ENCODE measurements at places on chromosomes 4 and X.

DNA sequence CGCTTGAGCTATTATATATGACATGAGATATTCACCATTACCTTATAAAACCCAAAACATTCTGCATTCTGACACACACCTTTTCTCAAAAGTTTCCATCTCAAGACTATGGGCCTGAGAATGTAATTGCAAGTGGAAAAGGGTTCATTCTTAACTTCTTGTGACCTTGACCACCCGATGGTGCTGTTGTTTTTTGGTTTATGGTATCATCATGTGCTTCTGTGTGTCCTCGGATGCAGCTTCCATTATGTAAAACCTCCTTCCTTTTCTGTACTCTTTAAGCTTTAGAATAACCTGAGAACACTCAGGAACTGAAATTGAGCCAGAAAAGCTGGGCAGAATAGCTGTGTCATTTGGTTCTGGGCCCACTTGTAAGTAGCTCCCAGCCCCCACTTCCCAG is 16.2 kb upstream of the PUDP start:
- no peak for DNase-seq

GRCh38 chrX:68195561-68195960 is 237.7 kb downstream of the OPHN1 start:
- no peak for DNase-seq

DNA sequence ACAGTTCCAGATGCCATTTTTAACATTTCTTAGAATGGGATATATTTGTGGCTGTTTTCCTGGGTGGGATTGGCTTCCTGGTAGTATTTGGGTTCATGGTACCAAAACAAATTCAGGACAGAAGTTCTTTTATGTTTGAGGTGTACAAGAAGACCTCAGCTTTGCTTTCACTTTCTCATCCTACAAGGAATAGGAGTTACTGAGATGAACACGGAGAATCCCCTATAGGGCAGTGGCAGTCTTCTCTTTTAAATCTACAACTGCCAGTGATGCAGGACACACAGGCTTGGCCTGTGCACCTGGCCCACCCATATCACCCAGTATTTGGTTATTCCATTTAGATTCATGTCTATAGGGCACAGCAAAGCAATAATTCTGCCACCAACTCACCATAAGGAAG is 35.2 kb downstream of the SLC10A7 start:
- DNase-seq, result no peak

DNA sequence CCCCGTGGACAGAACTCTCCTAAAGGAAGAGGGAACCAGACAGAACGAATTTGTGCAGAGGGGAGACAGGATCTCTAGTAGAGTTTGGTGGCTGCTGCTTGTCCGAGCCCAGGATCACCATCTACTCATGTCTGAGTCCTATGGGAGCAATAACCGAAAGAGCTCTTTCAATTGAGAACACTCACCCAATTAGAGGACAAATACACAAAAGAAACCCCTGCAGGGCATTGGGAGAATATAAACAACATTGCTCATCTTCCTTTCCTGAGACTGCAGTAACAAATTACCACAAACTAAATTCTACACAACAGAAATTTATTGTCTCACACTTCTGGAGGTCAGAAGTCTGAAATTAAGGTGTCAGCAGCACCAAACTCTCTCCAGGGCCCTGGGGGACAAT is 65.6 kb downstream of the SPINK2 start:
- peak; percentile 41 for DNase-seq

- DNase-seq, result peak; percentile 99
Observed at GRCh38 chrX:154762537-154763296, at the start of gene DKC1. Gene DKC1 (plus strand): TSS chrX:154762864. CDS start chrX:154762966, 102 bp downstream.

DNA sequence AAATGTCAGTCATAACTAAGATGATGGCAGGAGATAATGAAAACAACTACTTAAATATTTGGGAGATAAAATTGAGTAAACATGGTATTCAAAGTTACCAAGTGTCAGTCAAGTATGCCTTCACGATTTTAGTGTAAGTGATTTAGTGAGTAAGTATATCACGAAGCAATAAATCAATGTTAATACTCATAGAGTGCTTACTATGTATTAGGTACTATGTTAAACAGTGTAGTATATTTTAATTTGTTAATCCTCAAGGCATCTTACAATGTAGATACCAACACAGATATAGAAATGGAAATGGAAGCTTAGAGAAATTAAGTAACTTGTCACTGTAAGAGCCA is 59.6 kb downstream of the ANXA3 start:
- DNase-seq, result no peak

DNA sequence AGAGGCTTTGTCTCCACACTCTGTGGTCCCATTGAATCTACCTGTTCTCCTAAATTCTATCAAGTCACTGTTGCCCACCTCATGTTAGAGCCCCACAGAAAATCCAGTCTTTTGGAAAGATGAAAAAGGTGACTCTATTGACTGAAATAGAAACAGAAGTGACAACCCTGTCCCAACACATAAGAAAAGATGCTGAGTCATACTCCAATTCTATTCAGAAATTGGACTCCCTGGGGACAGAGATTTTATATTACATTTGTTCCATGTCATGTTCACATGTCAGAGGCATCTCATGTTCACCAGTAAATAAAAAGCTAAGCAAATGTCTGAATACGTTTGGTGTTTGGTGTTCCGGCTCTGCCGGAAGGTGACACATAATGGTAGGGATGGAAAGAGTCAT is 2.9 kb upstream of the GRPR start:
- DNase-seq, result no peak

GRCh38 chr4:138224614-138225013 is 17.5 kb downstream of the SLC7A11 start:
- no peak for DNase-seq

DNA sequence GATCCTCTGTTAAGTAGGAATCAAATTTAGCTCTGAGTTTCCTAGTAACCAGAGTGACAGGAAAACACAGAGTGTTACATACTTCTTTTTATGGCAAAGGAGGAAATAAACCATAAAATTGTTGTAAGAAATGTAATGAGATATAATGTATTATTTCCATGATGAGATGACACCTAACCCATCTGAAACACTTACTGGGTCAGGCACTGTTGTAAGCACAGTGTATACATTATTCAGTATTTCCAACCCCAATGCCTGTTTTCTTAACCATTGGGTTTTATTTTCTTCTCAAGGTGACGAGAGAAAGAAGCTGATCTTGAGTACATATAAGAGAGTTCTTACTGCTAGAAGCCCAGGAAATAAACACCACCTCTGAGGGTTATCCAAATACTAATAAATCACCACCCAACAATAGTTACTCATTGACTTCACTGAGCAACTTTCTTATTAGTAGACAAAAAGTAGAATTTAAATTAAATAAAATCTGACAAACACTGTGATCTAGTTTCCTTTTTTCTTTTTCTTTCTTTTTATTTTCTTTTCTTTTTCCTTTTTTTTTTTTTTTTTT is 4.2 kb upstream of the ENAM start:
- no peak for DNase-seq

- DNase-seq, result peak; percentile 39
Observed at GRCh38 chr4:55768291-55768690, 51.3 kb upstream of the EXOC1L start.

- DNase-seq, result no peak
Observed at GRCh38 chrX:108163333-108164082, 71.9 kb downstream of the ATG4A start.

GRCh38 chrX:120015145-120016067 is 62.1 kb downstream of the RHOXF2B start:
- DNase-seq, result peak; percentile 16

GRCh38 chr4:110059556-110060191 is 138.7 kb downstream of the ELOVL6 start:
- no peak for DNase-seq

DNA sequence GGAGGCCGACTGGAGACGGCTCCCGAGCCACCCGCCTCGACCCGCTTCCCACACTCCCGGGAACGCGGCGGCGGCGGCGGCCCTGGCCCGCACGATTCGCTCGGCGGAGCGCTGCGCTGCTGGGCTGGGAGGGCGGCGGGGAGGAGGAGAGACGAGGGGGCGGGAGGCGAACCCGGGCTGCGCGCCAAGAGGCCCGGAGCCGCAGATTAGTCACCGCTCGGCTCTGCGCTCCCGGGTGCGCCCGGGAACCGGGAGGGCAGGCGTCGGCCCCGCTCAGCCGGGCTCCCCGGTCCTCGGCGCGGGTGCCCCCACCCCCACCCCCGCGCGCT is 11.2 kb upstream of the BCOR start:
- DNase-seq, result no peak

DNA sequence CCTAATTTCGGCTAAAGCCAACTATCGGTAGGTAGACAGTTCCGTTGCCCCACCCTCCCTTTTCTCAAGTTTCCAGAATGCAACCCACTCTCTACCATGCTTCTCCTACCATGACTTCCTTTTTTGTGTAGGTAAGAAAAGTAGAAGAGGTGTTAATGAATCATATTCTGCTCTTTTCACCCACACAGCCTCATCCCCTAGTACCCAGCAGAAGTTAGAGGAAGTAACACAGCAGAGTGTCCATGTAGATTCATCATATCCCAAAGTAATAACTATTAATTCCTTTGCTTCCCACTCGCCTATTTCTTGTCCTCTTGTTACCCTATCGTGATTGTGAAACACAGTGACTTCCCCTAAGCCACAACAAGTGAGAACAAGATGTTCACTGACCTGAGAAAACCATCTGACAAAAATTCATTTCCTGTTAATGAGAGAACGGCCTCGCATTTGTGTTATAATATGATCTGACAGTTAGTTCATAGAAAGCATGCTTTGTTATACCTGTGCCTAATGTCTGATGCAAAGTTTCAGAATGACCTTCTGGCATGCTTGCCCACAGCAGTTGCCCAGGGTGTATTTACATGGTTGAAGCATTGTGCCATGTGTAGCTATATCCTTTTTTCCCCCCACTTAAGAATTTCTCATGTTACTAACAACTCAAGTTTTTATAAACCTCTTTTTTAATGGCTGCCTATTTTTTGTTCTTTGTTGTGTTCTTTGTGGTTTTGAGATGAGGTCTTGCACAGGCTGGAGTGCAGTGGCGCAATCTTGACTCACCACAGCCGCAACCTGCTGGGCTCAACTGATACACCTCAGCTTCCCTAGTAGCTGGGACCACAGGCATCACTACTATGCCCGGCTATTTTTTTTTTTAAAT is 185.6 kb downstream of the RAP1GDS1 start:
- DNase-seq, result no peak

GRCh38 chr4:41205854-41206460 is 8.4 kb downstream of the APBB2 start:
- no peak for DNase-seq

DNA sequence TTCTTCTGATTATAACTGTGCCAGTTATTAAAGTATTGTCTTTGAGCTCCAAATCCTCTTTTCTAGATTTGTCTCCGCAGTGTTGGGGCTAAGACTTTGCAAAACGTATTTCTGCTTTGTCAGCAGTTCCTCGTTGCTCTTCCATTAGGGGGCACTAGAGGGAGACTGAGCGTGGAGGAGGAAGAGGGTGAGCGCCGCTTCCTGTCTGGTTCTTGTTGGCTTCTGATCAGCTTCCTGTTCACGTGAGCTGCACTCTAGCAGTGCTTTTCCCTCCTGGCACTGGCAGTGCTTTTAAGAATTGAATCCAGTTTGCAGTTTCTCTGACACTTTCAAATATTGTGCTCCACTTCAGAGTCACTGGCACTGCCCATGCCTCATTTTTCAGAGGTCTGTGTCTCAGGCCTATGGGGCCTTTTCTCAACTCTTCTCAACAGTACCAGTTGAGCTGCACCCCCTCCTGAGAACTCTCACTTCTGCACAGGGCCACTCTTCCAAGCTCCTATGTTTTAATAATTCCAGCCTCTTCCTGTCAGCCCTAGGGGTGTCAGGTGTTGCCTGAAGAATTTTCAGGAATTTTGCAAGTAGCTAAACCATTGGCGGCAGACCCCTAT is 54.4 kb upstream of the LCORL start:
- peak; percentile 2 for DNase-seq

GRCh38 chr4:89868999-89869589 is 25.6 kb upstream of the MMRN1 start:
- no peak for DNase-seq

DNA sequence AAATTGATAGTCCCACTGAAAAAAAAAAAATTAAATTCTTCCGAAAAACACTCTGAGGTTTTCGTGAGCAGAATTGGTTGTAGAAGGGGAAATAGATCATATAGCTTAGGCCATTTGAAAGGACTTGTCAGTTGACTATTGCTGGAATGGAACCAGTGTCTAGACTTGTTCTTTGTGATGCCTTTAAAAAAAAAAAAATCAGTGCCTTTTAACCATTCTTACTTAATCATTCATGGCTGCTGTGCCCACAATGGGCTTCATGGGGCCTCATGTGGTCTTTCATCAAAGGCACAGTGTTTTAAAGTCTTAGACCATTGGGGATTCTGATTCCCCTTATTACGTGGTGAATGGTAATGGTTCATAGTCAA is 139.3 kb downstream of the AFF1 start:
- no peak for DNase-seq

DNA sequence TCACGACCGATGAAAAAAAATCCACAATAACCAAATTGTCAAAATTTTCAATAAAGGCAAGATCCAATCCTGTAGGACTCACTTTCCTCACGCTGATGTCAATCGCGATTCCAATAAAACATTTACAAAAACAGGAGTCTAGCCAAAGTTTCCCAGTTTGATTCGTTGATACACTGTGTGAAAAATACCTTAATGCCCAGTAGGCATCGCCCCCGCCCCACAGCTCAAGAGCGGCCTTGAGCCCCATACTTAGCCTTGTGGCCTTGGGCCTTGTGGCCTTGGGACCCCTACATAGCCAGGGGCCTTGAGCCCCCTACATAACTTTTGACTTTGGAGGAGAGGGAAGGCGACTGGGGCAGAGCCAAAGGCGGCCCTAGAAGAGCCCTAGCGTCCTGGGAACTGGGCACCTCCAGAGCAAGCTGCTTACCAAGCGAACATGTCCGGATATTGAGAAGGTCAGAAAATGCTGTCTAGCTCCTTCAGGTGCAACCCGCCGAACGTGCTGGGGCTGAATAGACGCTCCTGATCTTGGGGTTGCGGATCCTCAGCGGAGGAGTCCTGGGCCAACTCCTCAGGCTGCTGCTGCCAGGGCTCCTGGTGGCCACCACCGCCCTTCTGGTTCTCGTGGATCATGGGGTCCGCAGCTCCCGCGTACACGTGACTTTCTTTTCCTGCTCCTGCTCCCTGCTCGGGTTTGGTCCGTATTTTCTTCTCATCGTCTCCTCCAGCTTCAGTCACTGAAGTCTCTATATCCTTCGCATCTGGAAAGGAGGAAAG is 62.9 kb downstream of the RHOXF2B start:
- no peak for DNase-seq

Measured in PC-9 (cell line).